Ovary (tissue), 10 donors: ENCODE measurements at places on chromosomes 3 and 15. TPM values are rescaled to one million over a fixed set of nuclear protein-coding genes. Genes with fewer than 3 reads are reported as not detected.

Gene DUOXA2
- not detected for total RNA-seq

Gene SERPINI2
- total RNA-seq: not detected

DNA sequence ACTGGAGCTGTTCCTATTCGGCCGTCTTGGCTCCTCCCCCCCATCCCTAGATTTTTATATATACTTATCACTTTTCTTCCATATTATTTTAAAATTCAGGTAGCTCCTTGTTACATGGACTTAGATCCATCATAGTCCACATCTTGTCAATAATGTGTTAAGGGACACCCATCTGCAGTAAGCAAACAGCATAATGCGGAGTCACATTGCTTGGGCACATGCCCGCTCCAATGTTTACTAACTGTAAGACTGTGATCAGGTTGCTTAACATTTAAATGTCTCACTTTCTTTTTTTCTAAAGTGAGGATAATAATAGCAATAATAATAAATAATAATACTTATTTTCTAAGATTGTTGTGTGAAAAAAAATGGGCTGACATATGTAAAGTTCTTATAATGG, 303.2 kb upstream of the SOX14 start:
- DNase-seq: no peak

DNA sequence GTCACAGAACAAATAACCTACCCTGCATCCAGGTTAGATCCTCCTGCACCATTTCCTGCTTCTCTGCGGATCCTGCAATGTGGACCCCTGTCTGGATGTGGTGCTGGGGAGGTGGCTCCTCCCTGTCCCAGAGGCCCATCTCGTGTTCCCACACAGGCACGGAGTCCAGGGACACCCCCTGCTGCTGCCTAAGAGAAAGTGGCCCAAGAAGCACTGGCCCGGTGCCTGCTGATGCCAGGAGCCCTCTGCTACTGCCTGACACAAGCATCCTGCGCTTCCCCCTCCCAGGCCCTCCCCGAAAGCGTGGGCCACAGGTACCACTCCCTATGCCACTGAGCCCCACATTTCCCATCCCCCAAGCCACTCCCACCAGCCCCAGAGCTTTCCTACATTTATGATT, 48.6 kb downstream of the ZNF445 start:
- DNase-seq: no peak

- no peak for DNase-seq
These were observed 207.9 kb upstream of the SLC2A2 start for GRCh38 chr3:171234298-171235010.

- DNase-seq: no peak
These were observed 94.9 kb downstream of the LRRK1 start for GRCh38 chr15:101013769-101014675.

- DNase-seq: no peak
These were observed 14.9 kb downstream of the TGM5 start for GRCh38 chr15:43251871-43252250.

GRCh38 chr3:16801223-16801622, 83.5 kb upstream of the PLCL2 start:
- no peak for DNase-seq

DNA sequence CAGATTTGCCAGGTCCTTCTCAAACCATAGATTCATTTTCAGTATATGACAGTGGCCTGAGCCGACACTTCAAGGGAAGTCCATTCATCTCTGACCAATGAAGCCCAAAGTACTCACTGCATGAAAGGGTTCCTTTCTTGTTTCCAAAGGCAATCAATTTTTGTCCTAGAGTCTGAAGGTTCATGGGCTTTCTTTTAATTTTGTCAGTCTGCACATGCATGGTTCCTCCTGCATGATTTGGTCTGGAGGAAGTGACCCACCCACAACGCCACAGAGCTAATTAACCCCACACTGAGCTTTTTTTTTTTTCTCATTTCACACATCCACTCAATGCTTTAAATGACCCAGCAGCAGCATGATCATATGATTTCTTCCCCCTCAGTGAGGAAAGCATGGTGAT, 216.4 kb downstream of the TIGIT start:
- no peak for DNase-seq

GRCh38 chr15:66673410-66674322, 28.4 kb upstream of the SMAD6 start:
- DNase-seq: no peak

DNA sequence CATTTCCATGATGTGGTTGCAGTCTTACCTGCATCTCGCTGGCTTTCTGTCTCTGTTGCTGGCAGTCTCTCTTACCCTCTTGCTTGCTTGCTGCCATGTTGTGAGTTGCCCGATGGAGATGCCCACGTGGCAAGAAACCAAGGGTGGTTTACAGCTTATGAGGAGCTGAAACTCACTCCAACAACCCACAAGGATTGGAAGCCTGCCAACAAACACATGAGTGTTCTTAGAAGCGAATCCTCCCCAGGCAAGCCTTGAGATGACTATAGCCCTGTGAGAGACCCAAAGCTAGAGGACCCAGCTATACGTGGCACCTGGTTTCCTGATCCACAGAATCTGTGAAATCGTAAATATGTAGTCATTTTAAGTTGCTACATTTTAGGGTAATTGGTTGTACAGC, 490.9 kb upstream of the ADAMTS9 start:
- no peak for DNase-seq

DNA sequence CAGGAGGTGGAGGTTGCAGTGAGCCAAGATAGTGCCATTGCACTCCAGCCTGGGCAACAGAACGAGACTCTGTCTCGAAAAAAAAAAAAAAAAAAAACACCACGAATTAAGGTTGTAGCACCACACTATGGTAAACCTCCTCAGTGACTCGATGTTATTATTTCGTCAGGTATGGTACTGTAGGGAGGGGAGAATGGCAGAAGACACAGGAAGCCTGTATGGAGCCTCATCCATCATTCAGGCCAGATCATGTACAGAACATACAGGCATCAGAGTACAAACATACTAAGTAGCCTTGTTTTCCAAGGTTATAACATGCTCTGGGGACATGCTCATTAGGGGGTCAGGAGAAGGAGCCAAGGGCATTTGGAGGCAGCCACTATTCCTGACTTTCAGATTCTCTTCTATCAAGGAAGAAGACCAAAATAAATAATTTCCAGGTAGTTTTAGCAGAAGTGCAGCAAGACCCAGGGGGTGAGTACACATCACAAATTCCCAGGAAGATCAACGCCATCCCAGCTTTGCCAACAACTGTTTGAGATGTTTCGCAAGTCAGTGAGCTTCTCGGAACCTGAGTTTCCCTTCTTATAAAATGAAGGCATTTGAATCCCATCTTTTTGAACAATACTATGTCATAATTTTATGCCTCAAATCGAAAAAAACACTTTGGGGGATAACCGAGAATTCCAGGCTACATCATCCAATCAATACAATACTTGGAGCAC, 79.8 kb downstream of the FOXP1 start:
- no peak for DNase-seq

DNA sequence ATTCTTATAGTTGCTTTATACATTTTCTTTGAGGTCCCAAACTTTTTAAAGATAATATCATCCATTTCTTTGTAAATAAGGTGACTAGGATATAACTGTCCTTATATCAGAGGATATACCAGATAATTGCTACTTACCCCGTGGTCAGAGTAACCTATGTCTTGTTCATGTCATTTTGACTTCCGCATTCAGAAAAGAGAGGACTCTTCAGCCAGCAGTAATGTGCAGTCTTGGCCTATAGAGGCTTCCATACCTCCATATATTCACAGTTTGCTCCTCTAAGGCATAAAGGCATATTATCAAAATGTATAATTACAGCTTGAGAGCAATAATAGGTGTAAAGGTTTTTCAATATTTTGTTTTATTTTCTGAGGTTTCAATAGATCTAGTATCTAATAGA, 38.5 kb downstream of the EPHA6 start:
- no peak for DNase-seq

DNA sequence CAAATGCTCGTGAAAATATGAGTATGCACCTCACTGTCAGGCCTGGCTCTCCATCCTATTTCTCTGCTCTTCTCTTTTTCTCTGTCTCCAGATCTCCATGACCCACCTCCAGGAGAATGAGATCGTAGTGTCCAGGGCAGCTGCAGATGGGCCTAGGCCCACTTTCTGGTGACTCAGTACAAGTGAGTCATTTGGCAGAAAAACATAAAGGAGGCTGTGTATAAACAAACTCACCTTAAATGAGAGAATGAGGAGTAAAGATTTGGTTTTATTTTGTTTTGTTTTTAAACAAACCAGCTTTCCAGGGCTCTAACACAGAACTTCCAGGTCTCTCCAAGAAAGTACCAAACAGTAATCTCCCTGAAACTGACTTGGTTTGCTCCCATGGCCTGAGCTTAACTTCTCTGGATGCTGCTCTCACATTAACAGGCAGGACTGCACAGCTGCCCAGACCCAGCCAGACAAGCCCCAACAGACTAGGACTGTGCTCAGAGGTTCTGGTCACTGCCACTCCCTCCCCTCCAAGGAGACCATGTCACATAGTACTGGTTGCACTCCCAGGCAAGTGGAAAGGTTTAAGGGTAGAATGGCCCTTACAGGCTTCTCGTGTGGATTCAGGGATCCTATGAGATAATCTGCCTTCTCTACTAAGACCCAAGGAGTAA, 1.5 kb upstream of the HEG1 start:
- DNase-seq: no peak

GRCh38 chr15:75454471-75455378, 3.2 kb upstream of the SIN3A start:
- DNase-seq: no peak

- no peak for DNase-seq
These were observed 789.2 kb downstream of the DIPK2A start for GRCh38 chr3:144760831-144761230.

DNA sequence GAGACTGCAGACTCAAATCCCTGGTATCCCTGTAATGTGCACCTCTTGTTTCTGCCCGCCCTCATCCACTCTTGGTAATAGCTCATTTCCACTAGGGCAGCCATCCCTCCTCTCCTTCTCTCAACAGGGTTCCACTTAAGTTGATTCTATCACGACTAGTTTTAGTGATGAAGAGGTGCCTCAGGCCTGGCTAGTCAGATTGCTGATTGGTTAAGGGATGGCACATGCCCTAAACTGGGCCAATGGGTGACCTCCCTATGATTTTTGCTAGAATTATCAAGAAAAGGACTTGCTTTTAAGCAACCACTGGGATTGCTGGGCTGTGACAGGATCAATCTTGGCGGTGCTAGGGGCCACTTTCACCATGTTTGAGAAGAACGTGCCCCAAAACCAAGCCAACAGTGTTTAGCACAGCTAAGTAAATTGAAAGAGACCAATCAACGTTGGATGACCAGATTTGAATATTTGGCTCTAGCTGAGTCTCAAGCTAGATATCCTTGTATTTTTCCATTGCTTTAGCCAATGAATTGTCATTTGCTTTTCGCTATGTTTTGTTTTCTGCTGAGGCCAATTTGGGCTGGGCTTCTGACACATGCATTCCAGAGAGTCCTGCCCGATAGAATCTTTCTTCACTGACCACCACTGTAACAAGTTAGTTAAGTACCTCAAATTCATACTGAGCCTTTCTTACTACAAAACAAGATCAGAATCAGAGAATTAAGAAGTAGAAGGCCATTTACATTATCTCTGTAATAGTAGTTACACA, 131.0 kb downstream of the PDZRN3 start:
- DNase-seq: no peak

DNA sequence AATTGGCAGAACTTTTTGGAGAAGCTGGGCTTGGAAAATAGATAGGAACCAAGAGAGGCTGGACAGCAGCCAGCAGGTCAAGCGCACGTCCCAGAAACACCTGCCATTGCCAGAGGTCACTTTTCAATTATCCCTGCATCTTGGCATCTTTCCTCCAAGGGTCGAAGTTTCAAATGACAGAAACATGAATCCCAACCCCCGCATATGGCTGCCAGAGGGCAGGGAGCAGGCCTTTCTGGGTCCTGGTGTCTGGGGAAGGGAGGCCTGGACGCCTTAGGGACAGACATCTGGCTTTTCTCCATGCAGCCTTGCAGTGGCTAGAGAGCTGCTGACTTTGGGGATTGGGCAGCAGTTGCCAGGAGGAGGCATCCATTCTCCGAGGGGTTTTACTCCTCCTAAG, 164.5 kb upstream of the TPM1 start:
- DNase-seq: no peak
